ENCODE measurements at places on chromosomes 7 and 10.

GRCh38 chr10:68340358-68341080, 7.8 kb upstream of the PBLD start:
- DNase-seq: no peak

- no peak for DNase-seq
Measured at GRCh38 chr10:57624066-57624465, 643.6 kb downstream of the IPMK start.

DNA sequence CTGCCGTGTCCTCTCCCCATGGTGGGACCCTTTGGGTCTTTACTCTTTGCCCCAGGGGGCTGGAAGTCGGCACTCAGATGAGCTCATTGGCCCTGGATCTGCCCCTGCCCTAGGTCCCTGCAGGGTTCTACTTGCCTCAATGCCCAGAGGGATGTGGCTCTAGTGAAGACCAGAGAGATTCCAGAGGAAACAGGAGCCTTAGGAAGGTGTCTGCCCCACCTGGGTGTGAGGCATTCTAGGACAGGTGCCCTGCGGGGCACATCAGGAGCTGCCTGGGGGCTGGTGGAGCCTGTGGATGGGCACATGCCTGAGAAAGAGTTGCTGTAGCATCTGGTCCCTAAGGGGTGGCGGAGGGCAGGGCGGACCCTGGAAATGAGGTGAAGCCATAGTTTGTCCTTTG, 128.6 kb downstream of the ADCY1 start:
- no peak for DNase-seq

DNA sequence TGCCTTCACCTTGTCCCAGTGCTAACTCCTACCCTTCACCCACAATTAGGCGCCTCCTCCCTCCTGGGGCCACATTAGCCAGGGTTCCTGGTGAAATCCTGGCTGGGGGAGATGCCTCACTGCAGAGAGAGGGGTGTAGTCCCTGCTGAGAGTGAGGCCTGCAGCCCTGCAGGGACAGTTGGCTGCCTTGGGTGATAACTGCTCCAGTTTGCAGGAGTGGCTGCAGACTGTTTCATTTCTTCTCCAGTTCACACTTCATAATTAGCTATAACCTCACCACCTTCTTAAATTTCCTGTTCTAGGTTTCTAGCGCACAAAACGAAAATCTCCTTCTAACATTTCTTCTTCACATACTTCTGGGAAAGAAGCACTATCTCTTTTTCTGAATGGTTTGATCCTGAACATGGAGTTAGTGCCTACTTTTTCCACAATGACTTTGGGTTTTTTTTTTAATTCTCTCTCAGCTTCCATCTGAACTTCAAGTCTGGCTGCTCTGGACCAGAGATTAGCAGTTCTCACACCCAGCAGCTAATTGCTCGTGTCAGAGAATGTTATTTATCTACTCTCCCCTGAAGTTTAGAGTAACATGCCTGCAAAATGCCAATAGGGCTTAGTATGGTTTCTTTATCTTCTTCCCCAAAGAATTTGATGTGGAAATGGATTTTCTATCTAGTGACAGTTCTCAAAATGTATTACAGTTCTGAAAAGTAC, 15.5 kb upstream of the JAZF1 start:
- DNase-seq: no peak

GRCh38 chr7:100561491-100562194, 12.1 kb downstream of the SAP25 start:
- no peak for DNase-seq

GRCh38 chr10:116787053-116787659, 44.8 kb upstream of the HSPA12A start:
- DNase-seq: no peak

GRCh38 chr10:98154076-98154475, 19.6 kb downstream of the R3HCC1L start:
- no peak for DNase-seq

GRCh38 chr7:50210706-50211115, 93.8 kb upstream of the IKZF1 start:
- DNase-seq: no peak

GRCh38 chr7:104793066-104793465, 220.9 kb upstream of the KMT2E start:
- no peak for DNase-seq

Data from stimulated activated CD4-positive, alpha-beta T cell treated with anti-CD3 and anti-CD28 coated beads, TNF-alpha, amount 100 ng/mL, for 1 hour (primary cell).